ENCODE measurements at places on chromosomes 2 and 18.

DNA sequence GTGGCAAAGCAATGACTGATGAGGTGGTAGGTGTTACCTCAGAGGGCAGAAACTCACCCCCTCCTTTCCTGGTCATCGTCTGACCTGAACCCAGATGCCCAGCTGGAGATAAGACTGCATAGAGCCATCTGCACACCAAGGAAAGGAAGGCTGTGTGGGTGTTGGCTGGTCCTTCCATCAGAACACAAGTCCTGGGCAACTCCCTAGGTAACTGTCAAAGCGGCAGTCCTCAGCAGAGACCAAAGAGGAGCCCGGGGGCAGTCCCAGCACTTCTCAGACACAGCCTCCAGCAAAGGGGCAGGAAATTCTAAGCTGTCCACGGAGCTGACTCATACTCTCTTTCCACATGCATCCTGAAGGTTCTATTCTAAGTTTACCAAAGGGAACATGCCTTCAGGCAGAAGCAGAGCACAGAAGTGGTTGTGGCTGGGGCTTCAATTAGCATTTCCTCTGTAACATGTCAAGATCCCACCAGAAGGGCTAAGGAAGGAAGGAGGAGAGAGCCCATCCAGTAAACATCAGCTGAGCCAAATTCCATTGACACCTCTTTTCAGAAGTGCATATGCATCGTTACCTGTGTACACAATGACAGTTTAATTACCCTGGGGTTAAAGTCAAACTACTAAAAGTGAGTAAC is 54.7 kb downstream of the SPRED2 start:
- DNase-seq, result no peak

GRCh38 chr2:205882806-205883425 is 200.6 kb downstream of the NRP2 start:
- no peak for DNase-seq

GRCh38 chr2:50118905-50119702 is 912.8 kb downstream of the NRXN1 start:
- DNase-seq, result no peak

DNA sequence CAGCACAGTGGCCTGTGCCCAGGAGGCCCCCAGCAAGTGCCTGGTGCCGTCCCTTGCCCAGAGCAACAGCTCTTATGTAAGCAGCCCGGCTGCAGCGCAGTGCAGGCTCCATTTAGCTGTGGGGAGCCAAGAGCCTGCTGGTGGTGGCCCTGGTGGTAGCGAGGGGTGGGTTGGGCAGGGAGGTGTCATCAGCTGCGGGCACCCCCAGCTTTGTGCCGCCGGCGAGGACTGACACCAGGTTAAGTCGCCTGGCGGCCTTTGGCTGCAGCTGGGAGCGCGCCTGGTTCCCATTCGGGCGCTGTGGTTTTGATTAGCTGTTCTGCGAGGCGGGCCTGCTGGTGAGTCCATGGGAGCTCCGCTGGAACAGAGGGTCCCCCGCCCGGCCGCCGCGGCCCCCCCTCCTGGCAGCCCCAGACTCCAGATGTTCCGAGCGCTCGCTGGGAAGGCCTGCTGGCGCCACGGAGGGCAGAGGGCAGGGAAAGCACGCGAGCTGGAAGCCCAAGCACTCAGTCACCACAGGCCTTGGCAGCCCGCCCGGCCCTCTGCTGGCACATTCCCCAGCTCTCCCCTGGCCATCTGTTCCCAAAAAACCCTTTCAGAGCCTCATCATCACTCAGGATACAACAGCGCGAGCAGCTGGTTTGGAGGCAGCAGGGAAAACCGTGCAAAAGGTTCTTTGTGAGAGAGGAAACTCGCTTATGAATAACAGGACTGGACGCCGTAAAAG is 18.4 kb downstream of the ATOH8 start:
- DNase-seq, result no peak

DNA sequence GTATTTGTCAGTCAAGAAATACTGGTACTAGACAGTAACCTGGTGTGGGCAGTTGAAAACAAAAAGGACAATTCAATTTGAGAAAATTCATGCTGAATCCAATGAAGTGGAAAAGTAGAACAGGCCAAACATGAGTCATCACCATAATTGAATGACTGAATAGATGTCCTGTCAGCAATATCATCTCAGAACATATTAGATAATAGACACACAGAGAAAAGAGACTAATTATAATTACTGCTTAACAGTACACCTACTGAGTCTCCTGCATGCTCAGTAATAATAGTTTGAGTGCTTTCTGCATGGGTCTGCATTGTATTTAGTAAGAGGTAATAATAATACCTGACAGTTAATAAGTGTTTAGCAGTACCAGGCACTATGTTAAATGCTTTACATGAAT is 138.6 kb upstream of the ZC3H15 start:
- no peak for DNase-seq
